Tongue (tissue), 3 donors: ENCODE measurements at places on chromosomes 2 and 18. TPM values are rescaled to one million over a fixed set of nuclear protein-coding genes. Genes with fewer than 3 reads are reported as not detected.

DNA sequence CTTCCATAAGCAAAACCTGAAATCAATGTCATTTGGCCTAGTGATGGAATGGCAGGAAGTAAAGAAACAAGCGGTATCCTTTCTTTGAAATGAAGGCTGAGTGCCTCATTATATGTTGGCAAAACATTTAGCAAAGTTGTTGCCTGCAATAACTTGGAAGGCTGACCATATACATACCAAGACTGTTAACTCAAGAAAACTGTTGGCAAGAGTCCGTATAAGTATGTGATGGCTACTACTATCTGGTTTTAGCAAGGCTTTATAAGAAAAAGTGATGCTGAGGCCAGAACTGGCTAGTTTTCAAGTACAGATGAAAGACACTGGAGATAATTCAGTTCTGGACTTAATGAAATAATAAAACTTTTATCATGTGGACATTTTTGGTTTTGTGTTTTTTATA lies 356.2 kb downstream of the ZNF521 start:
- no peak for DNase-seq

- DNase-seq: no peak
Measured at GRCh38 chr2:7987992-7988391, 693.9 kb upstream of the ID2 start.

GRCh38 chr2:181163139-181163538 lies 182.7 kb downstream of the UBE2E3 start:
- no peak for DNase-seq

The TACR1 gene
- 0.41 TPM for total RNA-seq
